Left colon (tissue), 2 donors: ENCODE measurements at places on chromosomes 2 and 18. TPM values are rescaled to one million over a fixed set of nuclear protein-coding genes. Genes with fewer than 3 reads are reported as not detected.

GRCh38 chr2:58606799-58607198 is 365.7 kb upstream of the FANCL start:
- DNase-seq = no peak

Gene ABHD3
- 131 TPM for total RNA-seq

DNA sequence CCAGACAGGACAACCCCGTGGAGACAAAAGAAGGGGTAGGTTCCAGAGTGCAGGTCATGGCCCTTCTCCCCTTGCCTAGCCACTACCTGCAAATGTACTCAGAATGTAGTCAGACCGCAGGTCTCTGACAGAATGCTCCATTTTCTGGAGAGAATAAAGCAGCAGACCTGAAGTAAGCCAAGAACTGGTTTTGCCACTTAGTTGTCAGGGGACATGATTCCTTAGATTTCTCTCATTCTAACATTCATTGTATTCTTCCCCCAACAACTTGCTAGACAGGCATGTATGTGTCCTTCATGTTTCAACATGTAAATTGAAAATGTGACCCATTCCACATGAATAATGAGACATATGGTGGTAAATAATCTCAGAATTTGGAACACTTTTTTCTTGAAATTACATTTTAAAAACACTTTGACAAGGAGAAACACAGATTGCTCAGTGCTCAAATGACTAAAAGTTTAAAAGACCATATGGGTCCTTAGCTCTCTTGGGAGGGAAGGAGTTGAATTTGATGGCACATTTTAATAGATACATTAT is 142.4 kb downstream of the CCBE1 start:
- DNase-seq = no peak

DNA sequence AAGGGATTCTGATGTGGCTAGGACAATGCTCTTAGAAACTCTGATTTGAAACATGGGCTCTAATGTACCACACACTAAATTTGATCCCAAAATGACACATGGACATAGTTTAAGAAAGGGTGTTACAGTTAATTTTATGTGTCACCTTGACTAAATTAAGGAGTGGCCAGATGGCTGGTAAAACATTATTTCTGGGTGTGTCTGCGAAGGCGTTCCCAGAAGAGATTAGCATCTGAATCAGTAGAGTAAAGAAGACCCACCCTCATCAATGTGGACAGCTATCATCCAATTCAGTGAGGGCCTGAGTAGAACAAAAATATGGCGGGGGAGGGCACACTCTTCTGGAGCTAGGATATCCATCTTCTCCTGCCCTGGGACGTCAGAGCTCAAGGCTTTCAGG is 283.1 kb upstream of the CHAC2 start:
- DNase-seq = no peak

GRCh38 chr2:32852856-32853255 is 93.9 kb upstream of the LTBP1 start:
- DNase-seq = no peak

GRCh38 chr2:52857722-52858121 is 909.9 kb upstream of the CHAC2 start:
- DNase-seq = no peak

DNA sequence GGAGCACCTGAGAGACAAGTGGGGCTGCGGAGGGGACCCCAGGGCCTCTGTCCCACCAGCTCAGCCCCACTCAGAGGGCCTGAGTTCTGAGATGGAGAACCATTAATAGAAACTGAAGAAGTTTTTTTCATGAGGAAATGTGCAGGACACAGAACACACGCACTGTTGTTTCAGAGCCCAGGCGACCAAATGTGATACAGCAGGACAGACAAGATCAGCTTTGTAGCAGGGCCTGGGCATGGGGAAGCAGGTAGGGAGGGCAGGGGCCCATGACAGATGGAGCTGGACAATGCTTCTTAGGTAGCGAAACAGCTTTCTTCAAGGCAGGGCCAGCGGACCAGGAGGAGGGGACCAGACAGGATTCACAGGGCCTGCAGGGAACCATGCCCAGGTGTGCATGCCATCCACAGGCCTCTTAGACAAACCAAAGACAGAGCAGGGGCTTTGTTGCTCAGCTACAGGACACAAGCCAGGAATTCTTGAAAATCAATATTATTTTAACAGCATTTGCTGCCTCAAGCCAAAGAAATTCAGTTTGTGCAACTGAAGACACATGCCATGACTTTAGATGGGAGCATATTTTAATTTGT is 252.8 kb upstream of the GYPC start:
- no peak for DNase-seq

DNA sequence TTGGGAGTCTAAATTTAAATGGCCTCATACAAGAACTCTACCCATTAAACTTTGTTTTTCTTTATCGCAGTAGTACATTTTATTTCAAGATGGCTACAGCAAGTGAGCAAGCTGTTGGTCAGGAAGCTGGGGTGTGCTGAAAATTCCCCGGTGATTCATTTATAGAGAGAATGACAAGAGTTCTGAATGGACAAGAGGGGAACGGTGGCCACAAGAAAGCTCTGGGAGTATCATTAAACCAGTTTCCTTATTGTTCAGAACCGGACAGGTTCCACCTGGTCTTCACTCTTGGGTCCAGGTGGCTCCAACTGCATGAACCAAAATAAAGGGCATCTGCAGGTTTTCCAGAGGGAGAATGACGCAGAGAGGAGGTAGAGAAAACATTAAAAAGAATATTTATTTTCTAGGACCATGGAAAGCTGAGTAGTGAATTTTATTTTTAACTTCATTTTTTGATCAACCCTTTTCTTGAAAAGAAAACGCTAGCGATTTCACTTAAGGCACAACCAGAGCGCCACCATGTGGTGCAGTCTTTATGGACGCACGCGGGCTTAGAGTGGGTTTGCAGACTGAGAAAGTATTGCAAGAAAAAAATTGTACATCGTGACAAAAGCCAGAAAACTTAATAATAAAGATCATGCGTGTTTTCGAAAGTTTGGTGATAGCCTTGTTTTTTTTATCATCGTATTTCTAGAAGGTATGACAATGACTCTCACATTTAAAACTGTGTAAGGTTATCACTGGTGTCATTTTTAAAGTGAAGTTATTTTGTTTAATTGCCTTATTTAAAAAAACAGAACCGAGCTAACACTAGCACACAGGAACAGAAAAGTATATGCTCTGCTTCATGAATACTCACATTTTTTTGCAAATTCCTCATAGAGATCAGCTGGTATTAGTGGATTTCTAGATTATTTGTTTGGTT is 97.9 kb upstream of the NOL4 start:
- DNase-seq = peak; percentile 85

Gene BMP10
- not detected for total RNA-seq

DNA sequence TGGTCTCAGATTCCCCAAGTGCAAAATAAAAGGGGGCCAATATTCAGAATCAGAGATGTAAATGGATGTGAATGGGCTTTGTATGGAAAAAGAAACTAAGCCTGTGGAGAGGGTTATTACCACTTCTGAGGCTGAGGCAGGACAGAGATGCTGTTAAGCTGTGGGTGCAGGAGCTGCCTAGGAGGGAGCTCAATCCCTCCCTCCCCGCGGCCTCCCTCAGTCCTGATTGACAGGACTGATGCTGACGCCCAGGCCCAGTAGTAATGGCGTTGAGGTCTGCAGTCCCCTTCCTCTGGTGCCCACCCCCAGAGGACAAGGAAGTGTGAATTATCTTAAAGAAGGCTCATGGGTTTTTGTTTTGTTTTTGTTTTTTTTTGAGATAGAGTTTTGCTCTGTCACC is 40.4 kb downstream of the PSD4 start:
- no peak for DNase-seq

DNA sequence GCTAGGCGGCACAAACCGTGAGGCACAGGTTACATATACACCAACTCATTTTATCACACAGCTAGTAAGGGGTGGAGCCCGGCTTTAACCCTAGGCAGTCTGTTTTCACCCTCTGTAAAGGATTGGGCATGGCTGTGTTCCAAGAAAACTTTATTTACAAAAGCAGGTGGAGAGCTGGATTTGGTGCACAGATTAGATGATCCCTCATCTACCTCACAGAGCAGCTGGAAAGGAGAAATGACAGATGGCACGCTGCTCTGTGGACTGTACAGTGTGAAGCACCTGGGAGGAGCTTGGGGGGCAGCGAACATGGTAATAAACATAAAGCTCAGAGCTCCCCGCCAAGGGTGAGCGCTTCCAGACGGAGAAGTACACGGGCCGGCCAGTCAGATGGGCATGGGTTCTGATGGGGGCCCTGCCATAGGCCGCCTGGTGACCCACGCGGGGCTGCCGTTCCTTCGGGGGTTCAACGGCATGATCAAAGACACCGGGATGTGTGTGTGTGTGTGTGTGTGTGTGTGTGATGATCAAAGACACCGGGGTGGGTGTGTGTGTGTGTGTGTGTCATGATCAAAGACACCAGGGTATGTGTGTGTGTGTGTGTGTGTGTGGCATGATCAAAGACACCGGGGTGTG is 862 bp upstream of the TMEM177 start:
- peak; percentile 70 for DNase-seq

DNA sequence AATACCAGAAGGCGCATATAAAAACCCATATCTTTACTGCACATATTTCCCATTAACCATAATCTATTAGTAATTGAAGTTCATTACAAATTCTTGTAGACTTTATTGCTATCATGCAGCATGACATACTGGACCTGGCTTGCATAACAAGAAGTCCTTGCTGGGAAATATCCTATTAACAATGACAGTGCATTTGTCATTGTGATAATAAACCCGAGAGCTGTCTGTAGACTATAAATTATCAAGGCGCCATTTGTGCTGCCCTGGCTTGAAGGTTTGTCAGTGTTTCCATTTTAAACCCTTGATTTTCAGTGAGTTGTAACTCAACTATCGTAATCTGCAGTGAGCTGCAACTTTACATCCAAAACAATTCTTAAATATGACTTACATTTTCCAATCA is 59.0 kb downstream of the HNMT start:
- DNase-seq = no peak

Gene C18orf54
- 3.4 TPM for total RNA-seq

- DNase-seq = no peak
These were observed 4.8 kb downstream of the UGP2 start for GRCh38 chr2:63846487-63846886.

Gene RAD51AP2
- not detected for total RNA-seq
